Fibroblast of lung (primary cell): ENCODE measurements at places on chromosomes 12 and 14. TPM values are rescaled to one million over a fixed set of nuclear protein-coding genes. Genes with fewer than 3 reads are reported as not detected.

IRAK4 gene
- 19.4 and 19.7 TPM in 2 replicates for polyA plus RNA-seq

HSPA2 gene
- polyA plus RNA-seq, result 16.5 and 50.0 TPM in 2 replicates

SERPINA3 gene
- polyA plus RNA-seq, result 0.05 and 0.47 TPM in 2 replicates

KRT78 gene
- not detected in 2 replicates for polyA plus RNA-seq

GLT8D2 gene
- 61.9 and 90.1 TPM in 2 replicates for polyA plus RNA-seq
